ENCODE measurements at places on chromosomes 6 and 20.

- no peak for DNase-seq
These were observed 9.4 kb upstream of the ZBTB46 start for GRCh38 chr20:63840405-63840828.

- no peak for DNase-seq
These were observed 56.7 kb downstream of the APCDD1L start for GRCh38 chr20:58458342-58459057.

- DNase-seq = no peak
These were observed 7.2 kb downstream of the C20orf202 start for GRCh38 chr20:1210501-1210900.

GRCh38 chr20:49431329-49431728 is 51.1 kb downstream of the KCNB1 start:
- no peak for DNase-seq

DNA sequence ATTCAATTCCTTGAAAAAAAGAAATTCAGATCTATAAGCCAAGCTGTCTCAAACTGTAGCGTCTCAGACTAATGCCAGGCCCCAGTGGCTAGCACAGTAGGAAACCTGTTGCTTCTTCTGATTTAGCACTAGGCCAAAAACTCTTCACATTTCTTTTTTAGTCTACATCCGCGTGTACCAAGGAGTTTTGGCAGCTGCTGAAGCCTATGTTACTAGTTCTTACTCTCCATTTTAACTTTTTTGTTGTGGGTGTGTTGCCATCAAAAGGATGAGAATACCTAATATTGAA is 65.0 kb upstream of the BTN3A2 start:
- no peak for DNase-seq

DNA sequence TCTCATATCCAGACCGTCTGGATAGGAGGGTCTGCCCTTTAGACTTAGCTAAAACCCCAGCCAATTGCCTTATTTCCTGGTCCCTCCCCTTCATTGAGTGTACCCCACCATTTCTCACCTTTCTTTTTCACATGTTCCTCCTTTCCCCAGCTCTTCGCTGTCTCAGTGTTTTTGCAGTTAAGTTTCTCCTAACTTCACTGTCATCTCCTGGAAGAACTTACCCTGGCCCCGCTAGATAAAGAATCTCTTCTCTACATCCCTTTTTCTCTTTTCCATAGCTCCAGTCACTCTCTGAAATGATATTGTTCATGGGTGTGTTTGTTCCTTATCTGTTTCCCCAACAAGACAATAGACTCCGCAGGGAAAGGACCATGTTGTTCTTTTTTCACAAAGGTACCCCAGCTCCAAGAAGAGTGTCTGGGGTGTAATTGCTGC is 208.8 kb downstream of the TSHZ2 start:
- no peak for DNase-seq

DNA sequence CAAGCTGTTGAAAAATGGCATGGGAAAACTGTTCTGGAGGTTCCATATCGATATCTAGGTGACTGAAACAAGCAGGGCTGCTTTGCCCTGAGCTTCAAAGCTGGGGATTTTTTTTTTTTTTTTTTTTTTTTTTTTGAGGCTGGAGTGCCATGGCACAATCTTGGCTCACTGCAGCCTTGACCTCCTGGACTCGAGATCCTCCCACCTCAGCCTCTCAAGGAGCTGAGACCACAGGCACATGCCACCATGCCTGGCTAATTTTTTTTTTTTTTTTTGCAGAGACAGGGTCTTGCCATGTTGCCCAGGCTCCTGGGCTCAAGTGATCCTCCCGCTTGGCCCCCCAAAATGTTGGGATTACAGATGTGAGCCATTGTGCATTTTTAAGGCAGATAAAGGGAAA is 11.0 kb downstream of the ERGIC3 start:
- no peak for DNase-seq

DNA sequence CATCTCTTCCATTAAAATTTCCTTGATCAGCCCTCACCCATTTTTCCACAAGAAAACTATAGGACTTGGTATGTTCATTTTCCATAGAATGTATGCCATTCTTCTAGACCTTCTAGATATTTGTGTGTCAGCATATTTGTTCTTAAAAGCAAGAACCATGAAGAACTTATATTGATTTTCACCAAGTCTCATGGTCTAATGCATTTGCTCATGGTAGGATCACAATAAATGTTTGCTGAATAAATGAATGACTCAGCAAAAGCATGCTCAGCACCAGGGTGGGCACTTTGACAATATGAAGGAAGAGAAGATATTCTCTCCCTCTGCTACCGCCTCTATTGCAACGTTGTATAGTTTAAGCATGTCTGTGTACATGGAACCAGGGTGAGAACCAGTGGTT is 805.5 kb upstream of the SLC35B3 start:
- DNase-seq = no peak

- no peak for DNase-seq
These were observed 661.7 kb upstream of the CITED2 start for GRCh38 chr6:140036196-140036595.

DNA sequence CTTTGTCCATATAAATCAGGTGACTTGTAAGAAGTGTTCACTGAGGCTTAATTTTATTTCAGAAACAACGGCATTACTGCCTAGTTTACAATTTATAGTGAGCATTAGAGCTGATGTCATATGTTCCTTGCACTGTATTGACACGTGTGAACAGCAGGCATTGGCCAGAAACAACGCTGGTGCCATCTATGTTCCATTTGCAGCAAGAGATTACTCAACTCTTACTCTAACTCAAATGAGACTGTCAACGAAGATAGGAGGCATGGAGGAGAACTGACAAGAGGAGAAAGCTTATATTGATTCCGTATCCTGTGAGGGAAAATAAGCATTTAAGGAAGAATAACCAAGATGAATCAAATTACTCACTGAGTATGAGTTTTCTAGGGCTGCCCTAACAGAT is 48.4 kb downstream of the MTFR2 start:
- no peak for DNase-seq
